ENCODE measurements at places on chromosomes 1 and 21. TPM values are rescaled to one million over a fixed set of nuclear protein-coding genes. Genes with fewer than 3 reads are reported as not detected.

The UFC1 gene
- 161 TPM for total RNA-seq

The VAMP4 gene
- 9.5 TPM for total RNA-seq

The PRAMEF20 gene
- not detected for total RNA-seq

The ZBTB18 gene
- 9.3 TPM for total RNA-seq

The MIGA1 gene
- 5.7 TPM for total RNA-seq

The ADGRL2 gene
- total RNA-seq, result 36.4 TPM

The BNIPL gene
- 0.10 TPM for total RNA-seq

The CHIA gene
- total RNA-seq, result not detected

The NT5C1A gene
- total RNA-seq, result not detected

The MAP3K21 gene
- 2.6 TPM for total RNA-seq

The OR2T33 gene
- 0.79 TPM for total RNA-seq

The FMOD gene
- total RNA-seq, result 0.10 TPM

The XCL2 gene
- total RNA-seq, result not detected

The AQP10 gene
- total RNA-seq, result not detected

The FH gene
- 163 TPM for total RNA-seq

The DMBX1 gene
- total RNA-seq, result 0.37 TPM

The OR2L13 gene
- 0.12 TPM for total RNA-seq

The MEX3A gene
- 4.5 TPM for total RNA-seq

The SYT6 gene
- total RNA-seq, result not detected

The ACP6 gene
- total RNA-seq, result 10.9 TPM

The ALX3 gene
- total RNA-seq, result not detected

The SLC45A3 gene
- 7.1 TPM for total RNA-seq

The GUCA2A gene
- total RNA-seq, result not detected

The FAM163A gene
- total RNA-seq, result not detected

The AGBL4 gene
- total RNA-seq, result 0.35 TPM

The LCE1A gene
- total RNA-seq, result not detected

The ARMH1 gene
- total RNA-seq, result not detected

The CCDC17 gene
- not detected for total RNA-seq

The FAM229A gene
- total RNA-seq, result 0.12 TPM

The LCK gene
- not detected for total RNA-seq

The SLC44A3 gene
- 1.1 TPM for total RNA-seq

The TRNP1 gene
- total RNA-seq, result 3.3 TPM

The ASPM gene
- total RNA-seq, result 18.2 TPM

The AKR7A3 gene
- not detected for total RNA-seq

The TSPAN1 gene
- total RNA-seq, result 0.64 TPM

The GNAT2 gene
- not detected for total RNA-seq

The F13B gene
- total RNA-seq, result not detected

The CCDC27 gene
- not detected for total RNA-seq

The PADI2 gene
- total RNA-seq, result 0.12 TPM

The PCAT6 gene
- total RNA-seq, result 0.47 TPM

The DNAJC11 gene
- 33.4 TPM for total RNA-seq

The TNFSF4 gene
- total RNA-seq, result 0.21 TPM

The TAF12 gene
- 44.9 TPM for total RNA-seq

The DENND2D gene
- total RNA-seq, result 3.0 TPM

Data from H4 (cell line).